ENCODE measurements at places on chromosomes 5 and 9.

- no peak overlapping the region for H3K4me3 ChIP-seq
- H3K36me3 ChIP-seq, result no peaks in the 10 kb centered on the region
- no peaks in the 10 kb centered on the region for H3K4me1 ChIP-seq
- no peaks in the 10 kb centered on the region for H3K27me3 ChIP-seq
Observed at GRCh38 chr5:152861231-152861630, 456.2 kb upstream of the NMUR2 start.

DNA sequence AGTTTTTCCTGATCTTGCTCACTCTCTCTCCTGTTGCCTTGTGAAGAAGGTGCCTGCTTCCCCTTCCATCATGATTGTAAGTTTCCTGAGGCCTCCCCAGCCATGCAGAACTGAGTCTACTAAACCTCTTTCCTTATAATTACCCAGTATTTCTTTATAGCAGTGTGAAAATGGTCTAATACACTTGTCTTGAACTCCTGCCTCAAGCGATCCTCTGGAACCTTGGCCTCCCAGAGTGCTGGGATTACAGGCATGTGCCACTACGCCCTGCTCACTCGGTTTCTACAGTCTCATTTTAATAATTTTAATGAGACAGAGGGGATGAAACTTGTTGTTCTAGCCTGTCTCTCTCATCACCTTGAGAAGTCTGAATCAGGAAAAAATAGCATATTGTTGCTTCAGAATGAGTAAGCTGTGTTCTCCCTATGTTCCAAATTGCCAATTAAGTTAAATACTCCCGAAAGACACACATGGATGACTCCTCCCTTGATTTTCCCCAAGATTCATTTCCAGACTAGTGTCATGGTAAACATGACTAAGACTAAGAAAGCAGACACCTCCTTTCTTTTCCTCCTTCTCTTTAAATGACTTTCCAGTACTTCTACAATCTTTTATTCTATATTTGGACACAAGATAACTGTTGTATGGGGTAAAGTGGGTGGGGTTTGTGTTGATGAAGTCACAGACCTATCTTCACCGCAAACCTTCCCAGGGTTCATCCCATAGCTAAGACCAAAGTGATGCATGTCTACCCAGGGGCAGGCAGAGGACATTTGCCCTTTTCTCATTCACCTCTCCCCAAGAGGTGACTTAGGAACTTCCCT is 7.8 kb upstream of the DNAJC18 start:
- peaks cover 41% of the 10 kb centered on the region for H3K4me1 ChIP-seq
- no peaks in the 10 kb centered on the region for H3K27me3 ChIP-seq
- H3K4me3 ChIP-seq, result no peak overlapping the region
- H3K36me3 ChIP-seq, result no peaks in the 10 kb centered on the region
- no peak for DNase-seq

- no peak for DNase-seq
- H3K4me3 ChIP-seq, result no peak overlapping the region
Observed at GRCh38 chr9:91840469-91840868, 109.6 kb downstream of the ROR2 start.

- H3K4me1 ChIP-seq, result peaks cover 13% of the 10 kb centered on the region
- no peaks in the 10 kb centered on the region for H3K36me3 ChIP-seq
- H3K27me3 ChIP-seq, result no peaks in the 10 kb centered on the region
- no peak overlapping the region for H3K27ac ChIP-seq
Observed at GRCh38 chr5:68409259-68409658, 193.7 kb downstream of the PIK3R1 start.

DNA sequence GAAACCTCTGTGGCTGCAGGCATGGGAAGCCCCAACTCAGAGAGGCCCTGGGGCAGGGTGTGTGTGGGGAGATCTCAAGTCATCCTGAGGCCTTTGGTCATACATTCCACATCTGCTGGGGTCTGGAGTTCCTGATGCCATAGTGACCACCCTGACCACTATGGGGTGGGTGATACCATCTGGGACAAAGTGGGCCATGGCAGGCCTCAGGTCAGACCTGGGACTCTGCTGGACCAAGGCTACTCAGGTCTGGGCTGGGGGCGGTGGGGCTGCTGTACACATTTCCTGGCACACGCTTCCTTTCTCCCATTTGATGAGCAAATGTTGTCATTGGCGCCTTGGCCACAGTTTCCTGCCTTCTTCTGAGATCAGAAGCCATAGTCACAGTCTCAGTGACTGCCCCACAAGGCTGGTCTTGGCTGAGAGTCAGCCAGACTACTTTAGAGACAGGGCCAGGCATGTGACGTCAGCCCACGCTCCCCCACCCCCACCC is 15.1 kb upstream of the ACSL6 start:
- DNase-seq, result no peak
- H3K27ac ChIP-seq, result no peak overlapping the region
- H3K27me3 ChIP-seq, result peaks cover 15% of the 10 kb centered on the region
- H3K4me1 ChIP-seq, result no peaks in the 10 kb centered on the region
- H3K36me3 ChIP-seq, result no peaks in the 10 kb centered on the region

GRCh38 chr9:98220911-98221310 is 28.5 kb upstream of the CORO2A start:
- no peak overlapping the region for H3K27ac ChIP-seq
- H3K36me3 ChIP-seq, result peaks cover 56% of the 10 kb centered on the region
- no peak overlapping the region for H3K4me3 ChIP-seq
- no peak for DNase-seq

DNA sequence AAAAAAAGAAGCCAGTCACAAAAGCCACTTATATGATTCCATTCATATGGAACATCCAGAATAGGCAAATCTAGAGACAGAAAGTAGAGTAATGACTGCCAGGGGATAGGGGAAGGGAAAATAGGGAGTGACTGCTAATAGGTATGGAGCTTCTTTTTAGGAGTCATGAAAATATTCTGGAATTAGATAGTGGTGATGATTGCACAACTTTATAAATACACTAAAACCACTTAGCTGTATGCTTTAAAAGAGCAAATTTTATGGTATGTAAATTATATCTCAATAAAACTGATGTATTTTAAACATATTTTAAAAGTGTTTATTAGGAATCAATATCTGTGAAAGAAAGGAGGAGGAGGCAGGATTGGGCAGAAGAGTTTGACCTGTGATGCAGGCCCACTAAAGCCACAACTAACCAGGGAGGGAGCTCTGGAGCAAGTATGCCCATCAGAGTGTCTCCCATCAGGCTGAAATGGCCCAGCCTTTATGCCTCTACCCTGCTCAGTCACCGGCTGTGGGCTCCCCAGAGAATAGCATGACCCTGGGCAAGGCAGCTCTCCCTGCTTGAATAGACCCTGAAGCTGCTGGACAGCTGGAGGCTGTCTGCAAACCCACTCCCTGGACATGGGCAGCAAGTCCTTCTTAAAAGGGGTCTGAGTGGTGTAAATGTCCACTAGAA is 96.0 kb upstream of the SLC44A1 start:
- no peak overlapping the region for H3K27ac ChIP-seq
- no peaks in the 10 kb centered on the region for H3K36me3 ChIP-seq
- H3K27me3 ChIP-seq, result no peaks in the 10 kb centered on the region
- H3K4me1 ChIP-seq, result peaks cover 9% of the 10 kb centered on the region
- H3K4me3 ChIP-seq, result no peak overlapping the region

Data from keratinocyte (primary cell).